ENCODE measurements at places on chromosomes 3 and 15.
A peak's percentile ranks its signal among the peaks of the same experiment; 100 is the strongest.

DNA sequence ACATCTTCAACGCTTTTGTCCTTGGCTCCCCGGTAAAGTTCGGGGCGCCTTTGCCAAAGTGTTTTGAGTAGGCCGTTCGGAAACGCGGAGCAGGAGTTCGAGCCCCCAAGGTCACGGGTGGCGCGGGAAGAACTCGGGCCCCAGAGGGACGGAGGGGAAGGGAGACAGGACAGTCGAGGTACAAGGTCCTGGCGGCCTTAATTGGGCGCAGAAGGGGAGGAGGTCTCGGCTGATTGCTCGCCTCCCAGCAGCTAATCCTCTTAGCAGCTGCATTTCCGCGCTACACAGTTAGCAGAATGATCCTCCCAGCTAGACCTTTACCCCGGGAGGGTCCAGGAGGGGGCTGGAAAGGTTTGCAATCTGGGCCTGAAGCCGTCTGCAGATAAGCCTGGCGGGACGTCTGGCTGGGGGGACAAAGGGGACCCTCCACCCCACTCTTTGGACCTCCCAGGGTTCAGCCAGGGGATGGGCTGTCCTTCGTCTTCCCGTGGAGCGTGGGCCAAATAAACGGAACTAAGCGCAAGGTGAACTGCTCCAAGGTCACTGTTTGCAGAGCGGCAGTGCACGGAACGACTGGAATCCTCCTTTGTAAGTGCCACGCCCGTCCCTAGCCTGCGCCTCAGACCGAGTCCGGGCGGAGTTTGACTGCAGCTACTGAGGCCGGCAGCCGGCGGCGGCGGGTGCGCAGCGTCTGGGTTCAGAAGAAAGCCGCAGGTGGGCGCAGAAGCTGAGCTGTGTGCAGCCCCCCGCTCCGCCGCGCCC lies 7.2 kb downstream of the EOMES start:
- no peak for DNase-seq

- no peak for DNase-seq
These were observed 374.2 kb downstream of the MECOM start for GRCh38 chr3:169289273-169289672.

DNA sequence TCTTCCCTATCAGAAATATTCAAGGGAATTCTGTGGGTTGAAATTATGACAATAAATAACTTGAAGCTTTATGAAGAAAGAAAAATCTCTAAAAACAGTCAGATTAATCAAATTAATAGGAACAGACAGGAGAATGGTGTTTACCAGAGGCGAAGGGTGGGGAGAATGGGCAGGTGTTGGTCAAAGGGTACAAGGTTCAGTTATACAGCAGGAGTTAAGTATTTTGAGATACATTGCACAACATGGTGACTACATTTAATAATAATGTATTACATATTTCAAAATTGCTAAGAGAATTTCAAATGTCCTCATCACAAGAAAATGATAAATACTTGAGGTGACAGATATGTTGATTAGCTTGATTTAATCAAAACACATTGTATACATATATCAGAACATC lies 18.6 kb downstream of the SPCS1 start:
- DNase-seq = no peak

DNA sequence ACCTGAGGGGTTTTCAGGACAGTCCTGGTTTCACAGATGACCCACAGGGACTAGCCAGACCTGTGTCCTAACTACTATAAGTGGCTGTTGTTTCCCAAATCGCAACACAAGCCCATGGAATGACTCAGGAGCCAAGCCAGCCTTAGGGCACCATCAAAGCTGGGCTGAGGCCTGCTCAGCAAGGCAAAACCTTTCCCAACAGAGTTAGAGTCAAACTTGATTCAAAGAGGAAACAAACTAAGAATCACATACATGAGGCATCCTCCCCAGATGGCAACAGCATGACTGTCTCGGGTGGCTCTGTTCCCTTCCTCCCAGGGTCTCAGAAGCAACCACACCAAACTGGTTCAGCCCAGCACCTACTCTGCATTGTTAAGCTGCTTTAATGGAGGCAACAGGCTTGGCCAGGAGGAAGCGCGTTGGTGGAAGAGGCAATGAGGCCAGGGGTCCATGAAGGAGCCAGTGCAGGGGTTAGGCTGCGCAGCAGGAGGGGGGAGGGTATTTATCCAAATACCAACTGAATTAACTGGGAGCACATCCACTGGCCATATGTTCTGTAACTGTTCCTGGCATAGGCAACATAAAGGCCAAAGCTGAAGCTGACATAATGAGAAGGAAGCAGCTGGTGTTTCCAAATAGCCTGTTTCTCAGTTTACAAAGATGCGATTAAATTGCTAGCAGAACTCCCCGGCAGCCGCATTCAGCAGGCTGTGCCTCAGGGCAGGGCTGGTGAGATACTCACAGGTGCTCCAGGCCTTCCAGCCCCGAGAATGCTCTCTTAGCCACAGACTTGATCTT lies 102.4 kb downstream of the LRIG1 start:
- peak; percentile 67 for DNase-seq

DNA sequence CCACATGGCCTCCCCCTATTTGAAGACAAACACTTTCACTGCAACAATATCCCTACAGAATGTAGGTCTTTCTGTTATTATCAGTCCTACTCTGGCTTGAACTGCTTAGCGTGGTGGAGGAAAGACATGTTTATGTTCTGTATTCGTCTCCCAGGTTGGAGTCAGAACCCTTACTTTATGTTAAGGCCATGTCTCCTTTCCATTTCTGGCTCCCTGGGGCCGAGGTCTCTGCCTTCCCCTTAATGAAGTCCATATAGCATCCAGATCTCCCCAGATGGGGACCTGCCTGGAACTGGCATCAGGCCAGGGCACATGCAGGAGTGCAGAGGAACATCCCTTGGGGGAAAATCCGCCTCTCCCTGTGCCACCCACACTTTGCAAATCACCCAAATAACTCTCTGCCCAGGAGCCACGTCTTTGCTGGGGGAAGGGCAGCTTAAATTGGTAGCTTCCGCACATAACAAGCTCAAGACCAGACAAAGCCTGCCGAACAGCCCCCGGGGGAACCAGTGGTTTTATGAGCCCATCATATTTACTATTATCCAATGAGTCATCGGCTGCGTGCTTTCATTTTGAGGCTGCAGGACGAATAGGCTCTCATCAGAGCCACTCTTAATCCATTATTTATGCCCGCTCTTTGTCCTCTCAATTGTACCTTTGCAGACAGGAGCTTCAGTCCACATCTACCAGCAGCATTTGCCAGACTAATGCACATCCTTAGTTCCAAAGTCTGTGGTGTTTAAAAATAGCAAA lies 237.0 kb downstream of the UACA start:
- DNase-seq = peak; percentile 47

GRCh38 chr3:176615826-176616225 lies 581.5 kb downstream of the TBL1XR1 start:
- no peak for DNase-seq

DNA sequence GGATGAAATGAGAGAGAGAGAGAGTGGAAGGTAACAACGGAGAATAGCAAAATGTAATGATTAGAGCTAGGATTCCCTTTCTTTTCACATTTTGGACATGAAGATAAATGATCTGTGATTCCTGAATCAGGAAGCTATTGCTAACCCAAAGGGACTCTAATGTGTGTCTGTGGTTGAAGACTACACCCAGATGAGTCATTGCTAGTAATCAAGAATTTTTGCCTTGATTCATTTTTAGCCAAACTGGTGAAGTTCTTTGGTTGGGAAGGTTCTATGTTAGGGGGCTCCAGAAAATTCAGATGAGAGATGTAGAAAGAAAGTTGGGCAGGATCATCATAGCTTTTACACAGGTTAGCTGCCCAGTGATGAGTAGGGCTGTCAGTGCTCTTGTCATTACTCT lies 116.4 kb downstream of the DUT start:
- no peak for DNase-seq

- no peak for DNase-seq
These were observed 5.5 kb downstream of the AP2M1 start for GRCh38 chr3:184180165-184180564.

DNA sequence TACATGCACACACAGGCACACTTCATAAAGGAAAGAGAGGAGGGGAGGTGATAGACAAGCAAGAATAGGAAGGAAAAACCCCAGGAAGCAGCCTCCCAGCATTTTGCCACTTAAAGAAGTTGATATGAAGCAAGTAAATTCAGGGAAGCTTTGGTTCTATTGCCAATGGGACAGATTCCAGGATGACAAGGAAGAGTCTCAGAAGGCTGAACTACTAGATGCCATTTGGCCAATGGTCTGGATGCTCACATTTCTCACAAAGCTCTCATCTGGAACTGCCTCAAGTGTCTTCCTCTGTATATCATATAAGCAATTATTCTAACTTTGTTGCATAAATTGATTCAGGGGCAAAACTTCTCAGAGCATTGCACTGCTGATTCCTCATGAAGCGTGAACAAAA lies 78.8 kb upstream of the STRIT1 start:
- DNase-seq = no peak

- DNase-seq = no peak
These were observed 178.3 kb downstream of the IGF1R start for GRCh38 chr15:98826658-98827057.

GRCh38 chr15:31399544-31400171 lies 73.0 kb downstream of the KLF13 start:
- no peak for DNase-seq

GRCh38 chr15:70294731-70295305 lies 197.1 kb upstream of the TLE3 start:
- DNase-seq = no peak

- no peak for DNase-seq
These were observed 152.9 kb downstream of the XXYLT1 start for GRCh38 chr3:195117978-195118581.

All from coronary artery (tissue), 2 donors.